ENCODE measurements at places on chromosomes 7 and 10. TPM values are rescaled to one million over a fixed set of nuclear protein-coding genes. Genes with fewer than 3 reads are reported as not detected.

- DNase-seq = no peak
Measured at GRCh38 chr10:129438024-129438423, 29.0 kb upstream of the MGMT start.

DNA sequence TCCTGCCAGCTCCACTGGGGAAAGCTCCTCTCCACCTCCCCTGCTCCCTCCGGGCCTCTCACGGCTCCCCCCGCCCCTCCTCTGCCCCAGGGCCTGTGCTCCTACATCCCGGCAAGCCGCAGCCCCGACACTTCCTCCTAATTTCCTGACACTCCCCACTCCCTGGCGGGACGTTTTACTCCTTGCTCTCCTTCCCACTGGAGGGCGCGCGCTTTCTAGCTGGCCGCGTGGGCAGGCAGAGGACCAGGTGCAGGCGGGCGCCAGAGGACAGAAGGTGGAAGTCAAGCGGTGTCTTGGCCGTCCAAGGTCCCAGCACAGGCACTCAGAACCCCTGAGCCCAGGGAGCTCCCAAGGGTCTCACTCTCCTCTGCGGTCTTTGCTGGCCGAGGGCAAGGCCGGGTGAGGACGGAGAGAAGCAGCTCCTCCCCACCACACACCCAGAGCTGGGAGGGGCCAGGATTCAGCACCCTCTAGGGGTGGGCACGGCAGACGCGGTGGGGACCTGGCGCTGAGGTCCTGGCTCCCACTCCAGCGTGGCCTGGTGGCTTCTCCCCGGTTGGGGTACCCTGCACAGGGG, 19.1 kb downstream of the ADAM8 start:
- peak; percentile 29 for DNase-seq

Gene CYP26A1
- 2.1 TPM for total RNA-seq

DNA sequence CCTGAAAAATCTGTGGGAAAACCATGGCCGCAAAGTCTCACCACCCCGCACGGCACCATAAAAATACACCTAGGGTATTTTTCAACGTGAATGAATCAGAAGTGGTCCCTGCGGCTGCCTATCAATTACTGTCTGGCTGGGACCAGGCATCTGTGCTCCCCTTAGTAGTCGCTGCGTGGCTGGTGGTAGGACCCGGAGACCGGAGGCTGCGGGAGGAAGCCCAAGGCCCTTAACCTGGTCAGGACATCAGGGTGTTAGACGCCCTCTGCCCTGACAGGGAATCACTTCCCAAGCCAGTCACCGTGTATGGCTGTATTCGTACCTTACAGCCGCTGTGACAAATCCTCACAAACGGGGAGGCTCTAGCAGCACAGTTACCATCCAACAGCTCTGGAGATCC, 141.5 kb upstream of the PPP2R2D start:
- DNase-seq = no peak

Gene WNT2
- total RNA-seq = not detected

Gene FAM170B
- total RNA-seq = not detected

DNA sequence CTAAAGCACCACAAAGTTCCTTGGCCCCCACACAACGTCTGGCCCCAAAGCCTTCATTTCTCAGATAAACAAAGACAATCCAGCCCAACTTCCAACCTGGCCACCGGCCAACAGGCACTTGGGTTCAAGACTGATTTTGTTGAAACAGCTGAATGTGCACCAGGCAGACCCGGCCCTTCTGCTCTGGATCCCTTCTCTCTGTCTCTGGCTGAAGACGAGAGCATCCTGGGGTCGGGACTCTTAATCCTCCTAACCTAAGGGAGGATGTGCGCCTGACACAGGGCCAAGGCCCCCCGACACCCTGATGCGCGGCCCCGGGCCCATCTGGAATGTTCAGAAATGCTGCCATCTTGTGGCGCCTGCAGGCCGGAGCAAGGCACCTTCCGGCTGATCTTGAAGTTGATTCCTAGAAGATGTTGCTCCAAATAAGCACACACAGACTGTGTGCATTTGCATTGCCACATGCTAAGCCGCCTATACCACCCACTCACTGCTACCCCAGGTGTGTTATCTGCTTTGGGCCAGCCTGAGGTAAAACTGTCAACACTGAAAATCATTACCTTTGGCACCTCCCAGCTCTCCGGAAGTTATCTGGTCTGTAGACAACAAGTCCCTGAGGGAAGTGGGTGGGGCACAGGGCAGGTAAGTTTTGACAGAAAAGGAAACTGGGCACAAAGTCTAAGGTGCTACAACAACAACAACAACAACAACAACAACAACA, 98.4 kb upstream of the HABP2 start:
- DNase-seq = peak; percentile 36

DNA sequence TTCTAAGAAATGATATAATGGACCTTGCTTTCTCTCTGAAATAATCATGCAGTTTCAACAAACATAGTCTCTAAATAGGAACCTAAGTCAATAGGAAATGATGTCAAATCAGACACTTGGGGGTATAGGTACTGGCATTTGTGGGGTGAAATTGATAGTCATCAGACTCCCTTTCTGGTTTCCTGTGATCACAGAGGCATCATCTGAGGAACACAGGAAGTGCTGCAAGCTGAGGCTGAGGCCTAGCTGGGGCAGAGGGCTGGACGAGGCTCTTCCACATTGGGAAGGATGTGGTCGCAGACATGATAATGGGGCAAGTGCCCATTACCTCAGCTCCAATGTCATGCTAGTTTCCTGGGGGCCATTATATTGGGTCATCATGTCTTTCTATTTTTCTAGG, 33.5 kb upstream of the TARP start:
- DNase-seq = no peak

Gene GALNT17
- total RNA-seq = not detected

- no peak for DNase-seq
Measured at GRCh38 chr7:42614636-42615035, 297.2 kb downstream of the C7orf25 start.

Gene AEBP1
- 48.0 TPM for total RNA-seq

GRCh38 chr10:77168861-77169260, 468.7 kb downstream of the KCNMA1 start:
- no peak for DNase-seq

GRCh38 chr7:151175793-151176311, 8.4 kb upstream of the GBX1 start:
- no peak for DNase-seq

GRCh38 chr10:63042256-63042655, 90.9 kb upstream of the NRBF2 start:
- DNase-seq = peak; percentile 10

Gene LRIT1
- not detected for total RNA-seq

- no peak for DNase-seq
Measured at GRCh38 chr7:38554586-38554985, 76.6 kb downstream of the AMPH start.

- peak; percentile 55 for DNase-seq
Measured at GRCh38 chr7:18828260-18828993, 289.0 kb downstream of the TWIST1 start.

Gene COBL
- total RNA-seq = 0.11 TPM

DNA sequence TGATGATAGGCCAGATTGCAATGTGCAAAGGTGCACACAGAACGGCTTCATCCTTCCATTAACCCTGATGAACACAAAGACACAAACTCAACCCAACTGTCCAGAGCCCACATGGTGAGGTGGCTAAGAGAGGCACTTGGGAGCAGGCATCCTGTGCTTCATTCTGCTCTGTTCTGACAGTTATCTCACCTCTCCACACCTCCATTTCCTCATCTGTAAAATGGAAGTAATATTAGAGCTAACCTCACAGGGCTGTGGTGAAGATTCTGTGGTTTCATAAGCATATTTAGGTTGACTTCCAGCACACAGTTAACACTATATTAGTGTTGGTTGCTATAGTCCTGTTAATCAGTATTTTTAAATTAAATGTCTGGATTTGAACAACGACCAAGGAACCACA, 126.3 kb downstream of the TAX1BP1 start:
- no peak for DNase-seq

DNA sequence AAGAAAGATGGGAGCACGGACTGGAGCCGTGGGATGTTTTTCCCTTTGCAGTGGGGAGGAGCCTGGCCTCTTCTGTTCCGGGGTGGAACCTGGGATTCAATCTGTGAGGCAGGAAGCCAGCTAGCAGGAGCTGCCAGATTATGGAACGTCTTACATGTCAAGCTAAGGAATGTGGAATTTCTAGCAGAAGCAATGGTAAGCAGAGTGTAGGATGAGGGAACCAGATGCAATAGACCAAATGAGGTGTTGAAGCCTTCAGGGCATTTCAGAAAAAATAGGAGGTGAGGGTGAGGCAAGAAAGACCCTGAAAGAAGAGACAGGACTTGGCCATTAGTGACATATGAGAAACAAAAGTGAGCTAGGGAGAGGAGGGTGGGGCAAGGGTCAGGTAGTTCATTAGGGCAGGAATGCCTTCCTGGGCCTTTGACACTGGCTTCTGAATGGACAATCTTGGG, 105.5 kb downstream of the CHN2 start:
- no peak for DNase-seq

Gene HOXA10
- total RNA-seq = 27.6 TPM

Gene ZNF365
- total RNA-seq = 2.9 TPM

Gene MAP3K8
- total RNA-seq = 10.6 TPM

- DNase-seq = no peak
Measured at GRCh38 chr10:17041626-17042520, 87.7 kb downstream of the CUBN start.

GRCh38 chr10:470339-471003, 219.0 kb downstream of the DIP2C start:
- DNase-seq = no peak

GRCh38 chr7:137791930-137792329, 54.8 kb downstream of the DGKI start:
- no peak for DNase-seq

Gene SLC16A12
- not detected for total RNA-seq
